ENCODE measurements at places on chromosomes 12 and 14.

DNA sequence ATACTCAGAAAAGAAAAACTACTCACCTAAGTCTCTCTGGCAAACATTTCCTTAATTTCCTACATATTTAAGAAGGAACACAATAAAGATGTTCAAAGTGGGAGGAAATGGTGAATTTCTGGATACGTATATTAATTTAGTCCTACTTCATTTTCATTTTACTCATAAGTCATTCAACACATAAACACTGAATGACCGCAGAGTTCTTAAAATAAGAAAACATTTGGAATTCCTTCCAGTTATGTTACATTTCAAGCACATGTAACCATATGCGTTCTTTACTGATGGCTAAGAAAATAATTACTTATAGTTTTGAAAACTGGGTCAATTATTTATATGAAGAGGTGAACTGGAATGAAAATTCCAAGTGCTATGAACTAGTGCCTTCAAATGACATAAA, 409.3 kb downstream of the BCAT1 start:
- no peak for DNase-seq

DNA sequence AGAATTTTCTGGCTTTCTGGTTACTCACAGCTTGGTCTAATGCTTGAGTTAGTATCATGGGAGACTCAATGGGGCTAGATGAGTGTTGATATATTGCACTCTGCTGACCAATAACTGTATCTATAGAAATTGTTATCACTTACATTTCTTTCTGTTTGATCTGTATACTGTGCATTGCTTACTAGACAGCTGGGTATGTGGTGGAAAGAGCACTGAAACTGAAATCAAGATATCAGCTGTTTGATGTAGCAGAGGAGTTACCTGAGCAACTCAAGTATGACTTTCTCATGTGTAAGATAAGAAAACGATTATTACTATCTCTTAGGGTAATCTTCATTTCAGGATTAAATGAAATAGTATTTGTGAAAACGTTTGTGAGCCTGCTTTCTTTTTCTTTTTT, 183.0 kb downstream of the SLC15A5 start:
- DNase-seq = no peak

DNA sequence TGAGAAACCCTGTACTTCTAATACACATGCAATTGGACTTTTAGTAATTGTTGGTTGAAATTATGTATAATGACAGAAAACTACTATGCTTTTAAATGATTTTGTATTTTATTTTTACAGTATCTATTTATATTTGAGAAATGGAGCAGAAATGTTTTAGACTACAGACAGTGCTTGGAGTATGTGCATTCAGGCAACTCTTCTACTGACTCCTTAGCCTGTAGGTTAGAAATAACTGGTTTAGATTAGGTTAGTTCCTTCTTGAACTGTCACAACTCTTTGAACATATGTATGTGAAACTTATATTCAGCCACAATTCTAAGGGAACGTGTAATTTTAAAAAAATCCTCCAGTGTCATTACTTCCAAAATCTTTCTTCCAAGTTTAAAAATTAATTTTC, 1.7 kb downstream of the FGFR1OP2 start:
- DNase-seq = no peak

- DNase-seq = no peak
These were observed 1.5 kb upstream of the HOXC13 start for GRCh38 chr12:53937099-53937498.

DNA sequence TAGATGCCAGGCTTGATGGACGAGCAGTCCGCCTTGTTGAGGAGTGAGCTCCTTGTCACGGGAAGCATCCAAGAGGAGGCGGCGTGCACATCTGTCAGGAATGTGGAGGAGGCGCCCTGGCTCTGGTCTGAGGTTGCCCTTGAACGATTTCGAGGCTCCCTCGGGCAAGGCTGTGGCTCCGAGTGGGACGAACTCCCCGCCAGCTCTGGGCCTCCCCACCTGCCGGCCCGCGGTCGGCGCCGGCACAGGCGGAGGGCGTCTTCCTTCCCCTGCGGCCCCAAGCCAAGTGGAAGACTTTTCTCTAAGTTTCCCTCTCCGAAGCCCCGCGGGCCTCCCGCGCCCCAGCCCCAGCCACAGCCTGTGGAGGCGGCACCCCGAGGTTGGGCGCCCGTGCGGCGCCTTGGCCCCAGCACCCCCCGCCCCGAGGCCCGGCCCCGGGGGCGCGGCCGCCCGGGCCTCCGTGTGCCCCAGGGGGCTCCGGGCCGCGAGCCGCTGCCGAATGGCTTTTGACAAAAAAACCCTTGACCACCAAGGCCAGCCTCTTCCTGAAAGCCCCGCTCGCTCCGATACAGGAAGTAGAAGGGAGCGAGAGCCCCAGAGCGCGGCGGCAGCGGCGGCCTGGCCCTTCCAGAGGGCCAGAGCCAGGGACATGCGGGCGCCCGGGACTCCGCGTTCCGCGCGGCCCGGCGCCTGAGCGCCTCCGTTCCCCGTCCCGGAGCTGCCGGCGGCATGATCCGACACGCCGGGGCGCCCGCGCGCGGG, at the start of gene RIN3:
RIN3 (plus strand) TSS at position 578 of the 762 bp plus-strand sequence; CDS start at position 730, 152 bp downstream.
- no peak for DNase-seq

DNA sequence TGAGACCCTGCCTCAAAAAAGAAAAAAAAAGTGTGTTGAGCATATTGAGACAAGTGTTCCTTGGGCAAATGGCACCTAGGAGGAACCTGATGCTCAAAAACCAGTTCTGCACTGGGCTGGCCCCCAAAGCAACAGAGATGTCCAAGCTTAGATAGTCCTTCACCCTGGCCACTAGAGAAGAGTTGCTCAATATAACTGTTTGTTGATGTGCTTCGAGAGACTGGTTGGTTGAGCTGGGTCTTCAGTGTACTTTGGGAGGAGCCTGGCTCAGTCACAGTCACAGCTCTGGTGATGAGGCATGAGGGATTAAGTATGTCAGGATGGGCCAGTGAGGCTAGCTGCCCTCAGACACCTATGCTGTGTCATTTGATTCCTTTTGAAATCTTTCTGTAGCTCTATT, 38.0 kb downstream of the SLC2A14 start:
- DNase-seq = no peak

DNA sequence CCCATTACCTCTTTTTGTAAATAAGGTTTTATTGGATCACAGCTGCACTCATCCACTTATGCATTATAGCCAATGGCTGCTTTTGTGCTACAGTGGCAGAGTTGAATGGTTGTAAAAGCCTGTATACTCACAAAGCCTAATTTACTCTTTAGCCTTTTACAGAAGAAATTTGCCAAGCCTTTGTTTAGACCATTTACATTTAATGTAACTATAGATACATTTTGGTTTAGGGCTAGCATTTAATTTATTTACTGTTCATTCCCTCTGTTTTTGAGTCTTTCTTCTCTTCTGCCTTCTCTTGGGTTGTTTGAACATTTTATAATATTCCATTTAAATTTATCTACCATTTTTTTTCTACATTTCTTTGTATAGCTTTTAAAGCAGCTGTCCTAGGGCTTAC, 217.1 kb upstream of the AMIGO2 start:
- no peak for DNase-seq

Measured in forelimb muscle (tissue), 1 donor.